ENCODE measurements at places on chromosomes 11 and 22.

GRCh38 chr11:17515443-17516176 is 28.6 kb downstream of the USH1C start:
- DNase-seq = no peak

GRCh38 chr11:46107408-46107718 is 13.9 kb downstream of the PHF21A start:
- DNase-seq = no peak

DNA sequence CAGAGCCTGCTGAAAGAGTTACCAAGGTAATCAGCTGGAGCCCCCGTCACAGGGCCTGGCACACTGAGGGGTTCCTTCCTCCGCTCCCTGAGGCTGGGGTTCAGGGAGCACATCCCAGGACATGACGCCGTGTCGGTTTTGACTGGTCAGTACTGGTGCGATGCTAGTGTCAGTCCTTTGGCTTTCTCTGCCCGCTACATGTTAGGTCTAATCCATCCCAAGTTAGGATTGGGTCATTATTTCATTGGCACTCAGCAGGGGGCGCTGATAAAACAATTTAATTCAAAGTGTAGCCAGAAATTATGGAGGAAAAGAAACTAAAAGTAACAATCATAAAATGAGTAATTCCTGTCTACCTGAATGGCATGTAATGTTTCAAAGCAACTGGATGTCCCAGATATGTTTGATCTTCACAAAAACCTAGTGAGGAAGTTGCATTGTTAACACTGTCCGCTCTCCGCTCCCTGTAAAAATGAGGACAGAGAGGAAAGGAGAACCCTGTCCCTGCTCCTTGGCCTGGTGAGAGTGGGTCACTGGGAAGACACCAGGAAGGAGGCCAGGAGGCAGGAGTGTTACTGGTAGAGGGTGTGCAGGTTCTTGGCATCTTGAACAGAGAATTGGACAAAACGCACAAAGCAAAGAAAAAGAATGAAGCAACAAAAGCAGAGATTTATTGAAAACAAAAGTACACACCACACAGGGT is 27.1 kb downstream of the TSKU start:
- DNase-seq = peak; percentile 29

DNA sequence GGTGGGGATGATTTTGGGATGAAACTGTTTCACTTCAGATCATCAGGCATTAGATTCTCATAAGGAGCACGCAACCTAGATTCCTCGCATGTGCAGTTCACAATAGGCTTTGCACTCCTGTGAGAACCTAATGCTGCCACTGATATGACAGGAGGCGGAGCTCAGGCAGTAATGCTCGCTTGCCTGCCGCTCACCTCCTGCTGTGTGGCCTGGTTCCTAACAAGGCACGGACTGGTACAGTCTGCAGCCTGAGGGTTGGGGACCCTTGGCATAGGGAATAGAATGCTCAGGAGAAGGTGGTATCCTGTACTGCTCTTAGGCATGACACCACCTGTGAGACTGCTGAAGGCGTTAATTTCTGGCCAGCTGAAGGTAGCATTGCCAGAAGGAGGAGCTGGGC is 47.0 kb downstream of the STIM1 start:
- no peak for DNase-seq

- DNase-seq = no peak
Measured at GRCh38 chr11:71251761-71252268, 562 bp downstream of the SHANK2 start.

DNA sequence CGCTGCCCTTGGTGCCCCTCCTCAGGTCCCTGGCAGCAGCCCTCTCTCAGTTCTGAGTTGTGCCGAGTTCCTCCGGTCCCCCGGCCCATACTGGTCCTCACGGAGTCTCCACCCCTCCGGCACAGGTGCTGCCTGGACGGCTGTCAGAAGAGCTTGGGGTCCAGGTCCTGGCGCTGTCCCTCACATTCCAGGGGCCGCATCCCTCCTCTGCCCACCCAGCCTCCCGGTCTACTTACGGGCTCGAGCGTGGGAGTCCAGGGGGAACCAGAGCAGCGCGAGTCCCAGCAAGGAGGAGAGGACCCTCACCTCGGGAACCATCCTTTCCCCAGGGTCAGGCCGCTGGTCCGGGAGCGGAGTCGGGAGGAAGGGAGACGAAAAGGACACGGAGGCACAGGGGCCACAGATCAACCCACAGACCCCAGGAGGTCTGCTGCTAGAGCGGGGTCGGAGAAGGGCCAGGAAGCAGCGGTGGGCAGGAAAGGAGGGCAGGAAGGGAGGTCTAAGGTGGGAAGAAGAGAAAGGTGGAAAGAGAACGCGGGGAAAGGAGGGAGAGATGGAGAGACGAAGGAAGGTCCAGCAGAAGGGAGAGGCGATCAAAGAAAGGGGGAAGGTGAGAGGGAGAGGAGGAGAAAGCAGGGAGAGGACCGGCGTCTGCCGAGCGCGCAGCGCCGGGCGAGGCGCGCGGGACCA is 510 bp downstream of the CHRDL2 start:
- no peak for DNase-seq

DNA sequence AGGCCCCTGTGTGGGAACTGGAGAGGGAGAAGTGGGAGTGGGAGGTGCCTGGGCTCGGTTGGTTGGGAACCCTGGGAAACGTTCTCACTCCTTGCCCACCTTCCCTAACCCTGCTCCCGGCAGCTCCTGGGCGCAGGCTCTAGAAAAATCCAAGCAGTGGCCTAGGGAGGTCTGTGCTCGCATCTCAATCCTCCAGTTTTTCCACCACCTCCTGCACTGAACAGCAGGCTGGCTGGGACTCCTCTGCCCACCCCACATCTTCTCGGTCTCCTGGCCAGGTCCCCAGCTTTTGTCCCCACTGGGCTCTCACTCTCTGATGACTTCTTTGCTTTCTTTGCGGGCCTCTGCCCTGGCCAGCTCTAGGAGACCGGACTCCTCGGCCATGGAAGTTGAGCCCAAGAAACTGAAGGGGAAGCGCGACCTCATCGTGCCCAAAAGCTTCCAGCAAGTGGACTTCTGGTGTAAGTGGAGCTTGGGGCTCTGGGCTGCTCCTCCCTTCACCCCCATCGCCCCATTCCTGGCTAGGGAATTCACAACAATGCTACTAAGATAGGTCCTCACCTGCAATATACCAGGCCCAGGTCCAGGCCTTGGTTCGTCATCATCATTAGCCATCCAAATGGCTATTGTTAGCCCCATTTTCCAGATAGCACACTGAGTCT is 35.6 kb downstream of the PRDM11 start:
- DNase-seq = no peak

DNA sequence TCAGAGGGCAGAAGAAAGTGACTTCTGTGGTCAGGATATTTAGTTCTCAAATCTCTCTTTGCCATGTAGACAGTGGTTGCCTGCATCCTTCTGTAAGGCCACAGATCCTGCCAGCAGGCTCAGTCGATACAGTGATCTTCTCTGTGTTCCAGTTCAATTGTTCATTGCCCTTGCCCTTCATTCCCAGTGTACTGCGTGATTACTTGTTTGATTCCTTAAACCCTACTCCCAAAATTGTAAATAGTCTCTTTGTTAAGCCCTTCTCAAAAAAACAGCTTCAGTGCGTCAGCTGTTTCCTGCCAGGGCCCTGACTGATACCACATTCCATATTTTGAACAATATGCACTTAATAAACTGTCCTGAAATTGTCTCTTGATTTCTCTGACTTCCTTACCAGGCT is 9.3 kb upstream of the TYR start:
- DNase-seq = no peak

DNA sequence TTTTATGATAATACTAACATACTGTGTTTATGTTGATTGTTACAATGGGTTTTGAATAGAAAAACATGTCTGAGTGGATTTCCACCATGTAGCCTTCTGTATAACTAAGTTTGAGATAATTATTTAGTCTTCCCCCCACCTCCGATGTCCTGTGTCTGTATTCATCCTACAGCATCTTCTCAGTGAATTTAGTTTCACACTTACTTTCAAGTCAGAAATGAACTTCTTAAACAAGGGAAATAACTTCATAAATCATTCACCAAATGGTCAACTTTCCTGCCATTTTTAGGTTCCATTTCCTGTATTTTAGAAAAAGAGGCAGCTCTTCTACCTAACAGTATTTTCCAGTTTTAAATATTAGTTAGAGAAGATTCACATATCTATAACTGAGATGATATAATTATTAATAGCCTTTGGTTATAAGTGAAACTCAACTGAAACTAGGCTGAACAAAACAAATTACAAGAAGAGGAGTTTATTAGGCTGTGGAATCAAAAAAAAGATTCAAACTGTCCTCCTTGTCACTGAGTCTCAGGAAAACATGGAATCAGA is 3.5 kb downstream of the OR51B5 start:
- DNase-seq = no peak

DNA sequence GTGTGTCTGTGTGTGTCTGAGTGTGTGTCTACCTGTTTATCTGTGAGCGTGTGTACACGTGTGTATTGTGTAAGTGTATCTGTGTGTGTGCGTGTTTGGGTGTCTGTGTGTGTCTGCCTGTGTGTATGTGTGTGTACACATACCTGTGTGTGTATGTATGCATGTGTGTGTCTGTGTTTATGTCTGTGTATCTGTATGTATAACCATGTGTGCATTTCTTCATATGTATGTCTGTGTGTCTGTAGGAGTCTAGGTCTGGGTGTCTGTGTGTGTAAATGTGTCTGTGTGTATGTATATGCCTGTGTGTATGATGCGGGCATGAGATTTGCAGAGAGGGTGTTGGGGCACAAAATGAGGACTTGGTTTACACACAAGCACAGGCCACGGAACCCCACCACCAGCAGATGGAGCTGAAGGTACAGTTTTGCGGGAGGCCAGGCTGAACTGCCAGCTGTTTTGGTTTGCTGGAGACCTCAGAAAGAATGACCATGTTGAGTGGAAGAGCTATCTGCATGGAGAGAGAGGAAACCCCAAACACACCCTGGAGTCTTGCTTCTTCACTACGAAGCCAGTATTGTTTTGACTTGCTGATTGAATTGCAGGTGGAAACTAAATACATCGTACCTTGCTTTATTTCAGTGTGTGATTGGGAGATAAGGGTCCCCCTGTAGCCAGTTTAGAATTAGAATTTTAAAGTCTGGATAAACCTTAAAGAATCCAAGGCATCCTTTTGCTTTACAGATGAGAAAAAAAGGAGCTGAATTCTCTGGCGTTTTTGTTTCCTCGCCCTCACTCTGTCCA is 497.2 kb downstream of the NTM start:
- no peak for DNase-seq

DNA sequence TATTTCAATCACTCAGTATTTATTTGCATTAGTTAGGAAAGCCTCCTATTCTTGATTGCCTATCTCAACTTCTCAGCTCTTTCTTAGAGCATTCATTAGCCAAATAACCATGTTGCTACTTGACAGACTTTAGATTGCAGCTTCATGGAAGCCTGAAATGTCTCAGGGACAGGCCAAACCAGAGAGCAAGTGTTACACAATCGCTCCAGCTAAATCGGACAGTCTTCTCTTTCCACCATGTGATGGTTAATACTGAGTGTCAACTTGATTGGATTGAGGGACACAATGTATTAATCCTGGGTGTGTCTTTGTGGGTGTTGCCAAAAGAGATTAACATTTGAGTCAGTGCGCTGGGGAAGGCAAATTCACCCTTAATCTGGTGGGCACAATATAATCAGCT is 106.5 kb upstream of the DRD2 start:
- no peak for DNase-seq

DNA sequence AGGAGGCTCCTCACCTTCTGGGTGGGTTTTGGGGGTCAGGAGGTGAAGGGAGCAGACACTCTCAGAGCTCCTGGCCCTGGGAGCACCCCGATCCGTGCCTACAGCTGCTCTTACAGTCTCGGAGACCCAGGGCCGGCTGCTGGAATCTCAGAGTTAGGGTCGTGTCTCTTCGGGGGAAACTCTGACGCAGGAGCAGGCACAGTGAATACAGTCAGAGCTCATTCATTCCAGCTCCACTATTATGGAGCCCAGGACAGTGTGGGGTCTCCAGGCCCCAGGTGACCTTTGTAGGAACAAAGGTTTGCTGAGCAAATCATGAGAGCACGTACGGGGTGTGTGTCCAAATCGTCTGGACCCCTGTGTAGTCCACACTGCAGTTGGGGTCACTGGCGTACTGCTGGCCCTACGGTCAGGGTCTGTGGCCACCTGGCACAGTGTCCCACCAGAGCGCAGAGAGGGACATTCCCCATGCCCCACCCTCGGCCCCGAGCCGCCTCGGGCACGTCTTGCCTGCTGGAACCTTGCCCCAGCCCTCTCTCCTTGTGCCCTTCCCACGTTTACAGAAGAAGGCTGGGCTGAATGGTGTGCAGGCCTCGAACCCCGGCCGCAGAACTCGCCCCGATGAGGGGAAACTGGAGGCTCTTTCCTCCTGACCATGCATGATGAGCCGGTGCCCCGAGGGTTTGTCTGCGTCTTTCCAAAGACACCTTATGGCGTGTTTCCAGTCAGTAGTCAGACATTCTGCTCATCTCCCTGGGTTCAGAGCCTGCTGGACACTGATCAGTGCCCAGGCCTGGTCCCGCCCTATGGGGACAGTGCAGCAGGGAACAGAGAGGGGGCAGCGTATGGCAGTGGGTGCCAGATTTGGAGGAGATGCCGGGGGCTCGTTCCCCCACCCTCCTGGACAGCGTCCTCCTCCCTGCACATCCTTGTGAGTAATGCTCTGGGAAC is 1166.6 kb downstream of the BRD1 start:
- DNase-seq = no peak

GRCh38 chr22:27952091-27952490 is 33.0 kb upstream of the PITPNB start:
- no peak for DNase-seq

DNA sequence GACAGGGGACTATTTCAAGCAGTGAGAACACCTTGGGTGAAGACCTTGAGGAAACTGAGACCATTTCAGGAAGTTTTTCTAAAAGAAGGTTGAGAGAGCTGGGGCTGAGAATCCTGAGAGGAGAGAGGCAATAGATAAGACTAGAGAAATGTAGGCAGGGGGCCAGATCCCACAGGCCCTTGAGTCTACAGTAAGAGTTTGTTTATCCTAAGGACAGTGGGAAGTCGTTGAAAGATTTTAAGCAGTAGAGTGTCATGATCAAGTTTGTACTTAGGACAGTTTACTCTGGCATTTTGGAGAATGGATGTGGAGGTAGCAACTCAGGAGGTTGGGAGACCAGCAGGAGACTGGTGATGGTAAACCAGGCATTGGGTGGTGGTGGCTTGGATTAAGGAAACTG is 17.1 kb downstream of the HSD17B12 start:
- DNase-seq = no peak

- no peak for DNase-seq
Measured at GRCh38 chr11:7971846-7972245, 6.6 kb upstream of the NLRP10 start.

DNA sequence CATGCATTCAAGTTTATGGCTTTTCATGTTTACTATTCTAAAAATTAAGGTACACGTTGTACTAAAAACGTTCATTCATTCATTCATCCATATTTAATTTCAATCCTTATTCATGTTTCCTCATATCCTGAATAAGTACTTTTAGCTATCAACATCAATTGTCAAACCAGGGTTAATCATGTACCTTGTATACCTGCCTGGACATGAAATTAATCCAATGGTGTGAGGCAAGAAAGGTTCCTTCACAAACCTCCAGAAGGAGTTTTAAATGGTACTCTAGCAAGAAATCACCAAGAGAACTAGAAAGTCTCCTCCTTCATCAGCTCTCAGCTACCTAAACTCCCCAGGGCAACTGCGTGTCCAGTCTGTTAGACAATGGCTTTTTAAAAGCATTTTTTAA is 33.4 kb downstream of the TMEM123 start:
- DNase-seq = no peak
